ENCODE measurements at places on chromosomes 2 and 18.

DNA sequence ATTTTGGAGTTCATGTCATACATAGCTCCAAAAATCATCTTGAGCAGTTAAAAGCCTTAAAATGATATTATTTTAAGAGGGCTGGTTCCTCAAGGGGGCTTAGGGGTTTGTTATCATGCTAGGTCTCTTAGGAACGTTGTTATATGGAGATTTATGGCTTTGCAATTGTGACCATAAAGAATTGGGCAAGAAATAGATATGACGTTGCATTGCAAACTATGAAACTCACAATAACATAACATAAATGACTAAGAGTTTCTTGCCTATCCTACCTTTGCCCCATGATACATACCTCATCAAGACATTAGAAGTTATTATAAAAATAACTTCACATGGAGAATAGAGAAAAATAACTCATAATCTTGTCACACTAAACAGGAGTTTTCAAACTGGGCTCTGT lies 206.4 kb upstream of the SESTD1 start:
- DNase-seq: no peak

DNA sequence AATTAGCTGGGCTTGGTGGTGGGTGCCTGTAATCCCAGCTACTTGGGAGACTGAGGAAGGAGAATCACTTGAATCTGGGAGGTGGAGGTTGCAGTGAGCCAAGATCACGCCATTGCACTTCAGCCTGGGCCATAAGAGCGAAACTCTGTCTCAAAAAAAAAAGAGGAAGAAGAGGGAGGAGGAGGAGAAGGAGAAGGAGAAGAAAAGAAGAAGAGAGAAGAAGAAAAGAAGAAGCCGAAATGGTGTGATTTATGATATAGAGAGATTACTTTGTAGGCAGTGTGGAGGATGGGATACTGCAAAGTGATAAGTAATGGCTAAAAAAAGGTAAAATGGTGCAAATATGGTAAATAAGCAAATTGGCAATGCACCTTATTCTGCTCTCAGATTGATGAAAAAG lies 25.1 kb downstream of the THNSL2 start:
- DNase-seq: no peak

DNA sequence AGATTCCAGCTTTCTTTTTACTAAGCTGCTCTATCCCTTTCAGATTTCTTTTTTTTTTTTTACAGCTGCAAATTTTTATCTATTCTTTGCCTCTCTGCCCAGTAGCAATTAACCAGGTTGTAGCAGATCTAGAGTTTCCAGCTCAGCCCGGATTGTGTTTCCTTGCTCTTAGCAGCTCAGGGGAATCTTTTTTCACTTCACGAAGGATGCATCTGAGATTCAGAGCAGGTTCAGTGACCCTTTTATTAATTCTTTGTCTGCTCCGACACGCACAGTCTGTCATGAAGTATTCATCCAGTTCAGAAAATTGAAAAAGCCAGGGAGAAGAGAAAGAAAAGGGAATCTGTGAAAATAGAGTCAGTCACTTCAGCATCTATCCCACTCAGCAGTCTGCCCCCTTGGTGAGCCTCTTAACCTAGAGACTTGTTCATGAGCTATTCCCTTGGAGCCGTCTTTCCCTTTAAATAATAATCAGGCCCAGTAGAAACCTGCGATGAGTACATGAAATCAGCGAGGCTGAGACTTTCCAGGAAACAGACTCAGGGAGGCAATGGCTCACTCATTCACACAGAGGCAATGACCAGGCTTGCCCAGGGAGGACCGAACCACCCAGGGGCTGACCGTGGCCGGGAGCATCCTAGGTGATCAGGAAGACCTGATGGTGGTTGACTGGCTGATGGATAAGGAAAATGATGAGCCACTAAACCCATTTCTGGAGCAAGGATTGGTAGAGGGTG lies 103.4 kb upstream of the ITGA6 start:
- peak; percentile 2 for DNase-seq

GRCh38 chr2:43131890-43132682 lies 94.3 kb downstream of the ZFP36L2 start:
- no peak for DNase-seq

- peak; percentile 37 for DNase-seq
Measured at GRCh38 chr2:27320958-27321543, 1.8 kb downstream of the MPV17 start.

GRCh38 chr2:148614322-148615049 lies 30.1 kb upstream of the EPC2 start:
- no peak for DNase-seq

- no peak for DNase-seq
Measured at GRCh38 chr2:36633470-36634092, 35.6 kb upstream of the FEZ2 start.

- no peak for DNase-seq
Measured at GRCh38 chr2:191276792-191277465, 31.7 kb downstream of the MYO1B start.

DNA sequence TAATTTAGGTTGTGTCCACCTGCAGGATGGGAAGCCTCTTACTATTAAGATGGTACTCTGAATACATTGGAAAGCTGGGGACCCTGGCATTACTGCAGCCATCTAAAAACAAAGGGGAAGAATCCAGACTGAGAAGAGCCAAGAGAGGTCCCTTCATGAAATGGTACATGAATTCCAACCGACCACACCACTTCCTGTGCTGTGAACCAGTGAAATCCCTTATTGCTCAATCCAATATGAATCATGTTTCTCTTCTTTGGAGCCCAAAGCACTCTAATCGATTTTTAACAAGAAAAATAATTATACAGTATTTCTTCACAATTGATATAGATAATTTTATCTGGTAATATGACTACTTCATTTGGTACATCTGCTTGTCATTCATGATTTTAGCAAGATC lies 479.7 kb upstream of the RAB6C start:
- DNase-seq: no peak

DNA sequence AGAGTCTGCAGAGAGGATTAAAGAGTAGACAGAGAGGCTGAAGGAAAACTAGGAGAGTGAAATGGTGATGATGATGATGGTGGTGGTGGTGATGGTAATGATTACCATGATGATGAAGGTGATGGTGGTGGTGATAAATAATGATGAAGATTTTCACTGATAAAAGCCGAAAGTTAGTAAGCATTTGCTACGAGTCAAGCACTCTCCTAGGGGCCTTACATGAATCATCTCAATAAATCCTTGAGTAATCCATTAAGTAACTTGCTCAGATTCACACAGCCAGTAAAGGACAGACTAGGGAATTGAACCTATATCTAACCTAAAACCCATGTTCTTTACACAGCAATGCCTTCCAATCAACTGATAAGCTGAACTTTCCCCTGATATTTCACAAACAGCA lies 106.7 kb upstream of the PGAP1 start:
- no peak for DNase-seq

- no peak for DNase-seq
Measured at GRCh38 chr2:142870526-142870925, 6.9 kb upstream of the KYNU start.

GRCh38 chr2:195763866-195764265 lies 106.8 kb downstream of the SLC39A10 start:
- DNase-seq: no peak

Measured in NCI-H146 (cell line).